ENCODE measurements at places on chromosomes 11 and 22.

DNA sequence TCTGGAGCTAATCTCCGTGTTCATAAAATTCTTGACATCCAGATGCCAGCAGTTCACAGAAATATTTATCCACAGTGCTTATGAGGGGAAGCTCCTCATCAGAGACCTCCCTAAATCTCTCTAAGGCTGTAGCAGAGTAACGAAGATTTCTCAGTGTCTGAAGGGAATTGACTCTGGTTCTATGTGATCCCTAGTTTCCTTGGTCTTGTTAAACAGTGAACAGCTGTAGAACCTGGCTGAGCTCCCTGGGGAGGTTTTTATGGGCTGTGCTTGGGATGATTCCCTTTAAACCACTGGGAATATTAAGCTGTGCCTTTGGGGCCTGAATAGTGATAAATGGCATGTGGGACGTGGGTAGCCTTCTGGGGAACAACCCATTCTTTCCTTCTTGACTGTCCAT is 43.7 kb upstream of the ARHGAP20 start:
- DNase-seq: no peak

GRCh38 chr22:37112084-37112728 is 2.7 kb upstream of the TMPRSS6 start:
- no peak for DNase-seq

DNA sequence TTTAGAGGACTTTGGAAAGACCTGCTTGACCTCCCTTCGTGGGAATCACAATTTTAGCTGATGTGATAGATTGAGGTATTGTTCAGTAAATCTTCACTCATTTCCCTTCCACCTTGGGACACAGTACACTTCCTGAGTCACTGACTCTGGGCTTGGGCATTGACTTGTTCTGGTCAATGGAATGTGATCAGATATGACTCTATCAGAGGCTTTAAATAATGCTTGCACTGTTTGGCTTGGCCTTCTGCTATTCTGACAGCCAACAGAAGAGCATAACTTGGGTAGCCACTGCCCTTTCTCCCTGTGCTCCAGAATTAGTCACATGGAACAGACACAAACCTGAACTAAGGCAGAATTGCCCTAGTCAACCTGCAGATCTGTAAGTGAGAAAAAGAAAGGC is 12.5 kb downstream of the PRR5L start:
- no peak for DNase-seq

DNA sequence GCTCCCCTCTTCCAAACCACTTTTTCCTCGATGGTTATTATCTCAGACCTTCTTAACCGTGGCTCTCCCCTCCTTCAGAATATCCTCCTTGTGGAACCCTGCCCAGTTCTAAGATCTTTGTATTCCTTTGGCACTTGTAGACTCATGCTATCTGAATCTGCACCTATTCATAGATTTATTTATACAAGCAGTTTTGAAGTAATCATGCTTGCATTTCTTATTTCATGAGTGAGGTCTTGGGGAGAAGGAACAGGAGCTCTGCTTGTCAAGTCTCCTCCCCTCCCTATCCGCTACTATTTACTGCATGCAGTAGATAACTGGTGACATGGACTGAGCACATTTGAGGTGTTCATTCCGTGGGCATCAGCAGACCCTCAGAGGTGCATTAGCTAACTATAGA is 5.4 kb upstream of the MADD start:
- no peak for DNase-seq

- DNase-seq: no peak
Observed at GRCh38 chr11:71284525-71285092, 32.2 kb upstream of the SHANK2 start.

GRCh38 chr22:28935713-28936112 is 52.3 kb downstream of the ZNRF3 start:
- DNase-seq: no peak

- DNase-seq: peak; percentile 97
Observed at GRCh38 chr11:3123761-3124733, 41.1 kb downstream of the OSBPL5 start.

- DNase-seq: no peak
Observed at GRCh38 chr22:38497869-38498268, 8.2 kb downstream of the DDX17 start.

DNA sequence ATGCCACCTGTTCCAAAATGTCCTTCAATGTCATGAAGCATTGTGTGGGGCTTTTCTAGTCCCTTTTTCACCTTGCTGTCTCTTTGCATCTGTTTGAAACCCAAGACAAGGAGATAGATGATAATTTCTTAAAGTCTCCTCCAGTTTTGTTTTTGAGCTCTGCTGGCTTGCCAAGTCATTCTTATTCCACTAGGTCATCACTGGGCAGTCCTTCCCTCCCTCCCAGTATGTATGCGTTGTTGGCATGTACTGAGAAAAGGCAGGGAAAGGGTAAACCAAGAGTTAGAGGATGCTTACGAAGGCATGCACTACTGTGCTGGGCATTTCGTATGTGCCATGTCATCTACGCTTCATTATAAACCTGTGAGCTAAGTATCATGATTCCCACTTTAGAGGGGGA is 78.6 kb downstream of the PARVA start:
- peak; percentile 60 for DNase-seq
